ENCODE measurements at places on chromosomes 13 and 19.

- DNase-seq, result no peak
These were observed 449.8 kb downstream of the FGF9 start for GRCh38 chr13:22120646-22121045.

GRCh38 chr13:73894995-73895571 lies 239.1 kb downstream of the KLF12 start:
- DNase-seq, result no peak

DNA sequence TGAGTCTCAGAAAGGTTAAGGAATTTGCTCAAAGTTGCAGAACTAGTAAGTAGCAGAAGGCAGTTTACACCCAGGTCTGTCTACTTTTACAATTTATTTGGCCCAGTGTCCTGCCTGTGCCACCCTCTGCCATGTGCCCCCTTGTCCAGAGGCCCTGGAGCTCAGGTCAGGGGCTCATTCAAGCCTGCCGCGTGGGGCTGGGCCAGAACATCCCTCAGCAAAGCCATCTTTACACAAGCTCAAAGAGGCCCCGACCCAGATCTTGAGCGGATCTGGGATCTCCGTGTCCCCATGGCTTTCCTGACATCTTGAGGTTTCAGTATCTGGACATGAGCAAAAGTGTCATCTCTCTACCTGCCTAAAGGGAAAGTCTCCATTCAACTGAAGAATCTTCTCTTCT lies 76.4 kb upstream of the VSTM2B start:
- DNase-seq, result no peak

- no peak for DNase-seq
These were observed 20.0 kb downstream of the NOVA2 start for GRCh38 chr19:45953676-45954075.

DNA sequence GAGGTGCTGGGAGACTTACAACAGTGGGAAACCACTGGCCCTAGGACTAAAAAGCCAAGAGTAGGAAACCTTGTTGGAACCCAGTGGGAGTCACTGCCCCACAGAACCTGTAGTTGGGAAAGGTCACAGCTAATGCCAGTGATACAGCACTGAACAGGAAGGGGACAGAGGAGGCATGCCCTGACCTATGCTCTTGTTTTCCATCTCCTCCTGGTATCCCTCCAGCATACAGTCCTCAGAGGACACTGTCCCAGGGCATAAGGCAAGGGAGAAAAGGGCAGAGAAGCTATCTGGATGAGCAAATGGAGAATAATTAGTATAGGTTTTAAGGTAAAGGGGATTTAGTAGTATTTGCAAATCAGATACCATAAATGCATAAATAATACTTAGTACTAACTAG lies 11.2 kb upstream of the TBC1D4 start:
- DNase-seq, result no peak

- DNase-seq, result no peak
These were observed 126.1 kb downstream of the CRYL1 start for GRCh38 chr13:20399515-20399914.

DNA sequence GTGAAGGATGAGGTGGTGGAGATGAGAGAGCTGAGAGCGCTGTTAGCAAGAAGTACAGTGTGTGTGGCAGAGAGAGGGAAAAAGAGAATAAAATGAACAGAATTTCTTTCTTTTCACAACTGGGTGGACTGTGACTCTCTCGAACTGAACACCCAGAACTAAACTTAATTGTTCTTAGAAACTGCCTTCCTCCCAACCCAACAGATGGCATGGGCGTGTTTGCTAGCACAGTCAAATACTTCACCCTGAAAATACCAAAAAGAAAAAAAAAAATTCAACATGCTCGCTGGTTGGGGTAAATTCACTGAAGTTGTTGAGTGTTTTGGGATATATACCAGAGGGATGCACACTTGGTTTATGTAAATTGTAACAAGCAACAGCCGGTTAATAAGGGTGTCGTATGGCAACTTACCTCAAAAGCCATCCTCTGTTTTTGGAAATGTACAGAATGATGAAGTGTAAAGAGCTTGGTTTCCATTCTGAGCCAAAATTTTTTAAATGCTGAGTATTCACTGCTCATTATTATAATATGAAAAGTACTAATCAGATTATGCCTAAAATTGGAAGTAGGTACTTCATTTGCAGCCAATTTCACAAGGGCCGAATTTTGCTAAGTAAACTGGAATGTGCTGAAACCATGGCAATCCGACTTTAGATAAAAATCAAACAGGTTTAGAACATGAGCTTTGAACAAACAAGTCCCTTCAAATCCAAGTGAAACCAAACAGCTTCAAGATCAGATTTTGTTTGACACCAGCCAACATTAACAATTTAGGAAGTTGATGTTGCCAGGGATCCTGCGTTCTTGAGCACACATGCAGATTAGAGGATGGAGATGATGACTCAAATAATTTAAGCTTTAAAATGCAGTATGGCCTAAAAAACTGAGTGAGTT lies 115.8 kb downstream of the ZIC5 start:
- no peak for DNase-seq

- no peak for DNase-seq
These were observed 45.5 kb downstream of the LYL1 start for GRCh38 chr19:13057147-13057572.

GRCh38 chr19:33508941-33509614 lies 12.5 kb downstream of the PEPD start:
- DNase-seq, result no peak

GRCh38 chr19:4279530-4280422 lies 710 bp downstream of the SHD start:
- no peak for DNase-seq

GRCh38 chr13:112724788-112725345 lies 35.0 kb downstream of the ATP11A start:
- DNase-seq, result no peak

DNA sequence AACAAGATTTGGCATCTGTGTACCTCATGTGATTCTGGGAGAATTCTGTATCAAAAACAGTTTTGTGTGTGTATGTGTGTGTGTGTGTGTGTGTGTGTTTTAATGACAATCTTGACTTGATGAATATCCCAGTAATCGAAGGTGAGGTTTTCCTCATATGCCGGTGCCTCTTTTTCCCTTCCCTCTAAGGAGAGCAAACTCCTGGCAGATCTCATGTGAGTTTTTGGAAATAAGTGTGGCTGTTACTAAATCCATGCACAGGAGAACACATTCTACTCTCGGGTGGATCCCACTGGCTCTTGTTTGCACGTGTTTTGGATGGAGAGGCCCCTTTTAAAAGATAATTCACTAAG lies 29.0 kb upstream of the CEBPG start:
- no peak for DNase-seq

- no peak for DNase-seq
These were observed 7.9 kb downstream of the UPF1 start for GRCh38 chr19:18839465-18840287.

GRCh38 chr13:111315347-111315995 lies 5.0 kb upstream of the TEX29 start:
- no peak for DNase-seq

DNA sequence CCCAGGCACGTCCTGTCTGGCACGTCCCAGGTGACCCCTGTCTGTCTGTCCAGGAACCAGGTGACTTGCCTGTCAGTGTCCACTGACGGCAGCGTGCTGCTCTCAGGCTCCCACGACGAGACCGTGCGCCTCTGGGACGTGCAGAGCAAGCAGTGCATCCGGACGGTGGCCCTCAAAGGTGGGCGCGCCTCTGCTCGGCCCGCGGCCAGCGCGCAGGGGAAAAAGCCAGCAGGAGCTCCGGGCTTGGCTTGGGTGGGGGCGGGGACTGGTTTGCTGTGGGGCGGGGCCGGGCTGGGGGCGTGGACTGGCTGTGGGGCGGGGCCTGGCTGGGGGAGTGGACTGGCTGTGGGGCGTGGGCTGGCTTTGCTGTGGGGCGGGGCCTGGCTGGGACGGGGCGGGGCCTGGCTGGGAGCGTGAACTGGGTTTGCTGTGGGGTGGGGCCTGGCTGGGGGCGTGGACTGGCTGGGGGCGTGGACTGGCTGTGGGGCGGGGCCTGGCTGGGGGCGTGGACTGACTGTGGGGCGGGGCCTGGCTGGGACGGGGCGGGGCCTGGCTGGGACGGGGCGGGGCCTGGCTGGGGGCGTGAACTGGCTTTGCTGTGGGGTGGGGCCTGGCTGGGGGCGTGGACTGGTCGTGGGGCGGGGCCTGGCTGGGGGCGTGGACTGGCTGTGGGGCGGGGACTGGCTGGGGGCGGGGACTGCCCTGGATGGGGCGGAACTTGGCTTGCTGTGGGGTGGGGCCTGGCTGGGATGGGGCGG lies 7.2 kb downstream of the WDR18 start:
- no peak for DNase-seq

- DNase-seq, result no peak
These were observed 51.2 kb upstream of the EEF1AKMT1 start for GRCh38 chr13:20824762-20825476.

- no peak for DNase-seq
These were observed 38.2 kb downstream of the ALOX5AP start for GRCh38 chr13:30773561-30773960.

GRCh38 chr19:38644719-38645118 lies 2.7 kb upstream of the ACTN4 start:
- no peak for DNase-seq

DNA sequence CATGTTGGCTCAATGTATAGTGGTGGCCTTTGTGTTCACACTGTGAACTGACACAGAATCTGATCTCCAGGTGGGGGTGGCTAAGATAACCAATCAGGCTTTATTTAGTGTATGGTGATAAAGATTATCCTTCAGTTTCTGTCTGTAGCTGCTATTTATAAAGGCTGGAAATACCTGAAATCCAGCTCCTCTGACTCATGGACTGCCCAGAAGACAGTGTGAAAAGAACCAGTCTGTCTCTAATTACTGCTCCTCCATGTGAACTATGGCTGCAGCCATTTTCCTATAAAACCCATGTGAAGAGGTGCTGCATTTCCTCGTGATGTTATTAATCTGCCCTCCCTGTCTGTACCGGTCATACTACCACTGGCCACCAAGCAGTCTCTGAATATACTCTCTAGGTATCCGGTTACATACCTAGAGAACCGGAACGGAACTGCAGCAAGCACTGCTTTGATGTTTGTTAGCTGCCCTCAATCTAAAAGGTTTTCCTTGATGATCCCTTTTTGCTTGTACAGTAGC lies 238.0 kb downstream of the LHFPL6 start:
- no peak for DNase-seq

DNA sequence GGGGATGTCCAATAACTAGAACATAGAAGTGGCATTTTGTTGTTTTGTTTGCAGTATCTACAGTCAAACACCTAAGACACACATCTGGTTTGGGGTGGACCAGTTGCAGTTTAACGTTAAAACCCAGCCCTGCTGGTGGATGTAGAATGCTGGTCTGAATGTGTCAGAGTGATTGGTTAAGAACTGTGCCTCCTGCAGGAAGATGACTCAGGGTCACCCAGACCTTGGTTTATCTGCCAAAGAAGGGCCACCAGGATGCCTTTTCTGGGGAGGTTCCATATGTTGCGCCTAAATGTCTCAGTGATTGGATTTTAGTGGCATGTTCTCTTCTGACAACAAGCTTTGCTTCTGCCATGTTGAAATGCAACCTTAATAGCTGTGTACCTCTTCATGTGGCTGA lies 23.1 kb downstream of the ZNF536 start:
- DNase-seq, result no peak

DNA sequence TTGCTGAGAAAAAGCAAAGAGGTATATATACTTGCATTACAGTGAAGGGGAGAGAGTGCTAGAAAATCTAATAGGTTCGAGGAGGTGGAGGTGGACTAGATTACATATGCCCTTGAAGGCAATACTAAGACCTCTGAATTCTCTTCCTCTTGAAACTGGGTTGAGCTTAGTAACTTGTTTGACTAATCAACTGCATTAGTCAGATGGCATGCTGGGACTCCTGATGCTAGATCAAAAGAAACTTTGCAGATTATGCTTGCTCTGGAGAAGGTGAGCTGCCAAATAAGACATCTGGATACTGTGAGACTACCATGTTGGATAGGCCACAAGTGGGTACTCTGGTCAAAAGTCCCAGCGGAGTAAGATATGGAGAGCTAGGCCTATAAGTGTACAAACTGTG lies 331.3 kb downstream of the KLF5 start:
- DNase-seq, result no peak

- peak; percentile 70 for DNase-seq
These were observed 4.9 kb downstream of the FXYD3 start for GRCh38 chr19:35120492-35120891.

DNA sequence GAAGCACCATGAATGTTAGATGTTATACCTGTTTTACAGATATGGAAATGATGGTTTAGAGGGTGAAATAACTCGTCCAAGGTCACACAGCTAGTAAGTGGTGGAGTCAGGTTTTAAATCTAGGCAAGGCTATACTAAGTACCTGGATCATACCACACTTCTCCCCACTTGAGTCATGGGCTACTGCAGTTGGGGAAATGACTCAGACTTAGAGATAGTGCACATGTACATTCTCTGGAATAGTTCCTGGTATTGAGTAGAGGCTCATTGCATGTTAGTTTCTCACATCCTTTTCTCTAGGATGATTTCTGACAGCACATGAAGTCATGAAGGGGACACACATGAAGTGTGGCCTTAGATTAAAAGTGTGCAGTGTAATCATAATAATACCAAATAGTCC lies 76.2 kb upstream of the TNFSF11 start:
- DNase-seq, result no peak

DNA sequence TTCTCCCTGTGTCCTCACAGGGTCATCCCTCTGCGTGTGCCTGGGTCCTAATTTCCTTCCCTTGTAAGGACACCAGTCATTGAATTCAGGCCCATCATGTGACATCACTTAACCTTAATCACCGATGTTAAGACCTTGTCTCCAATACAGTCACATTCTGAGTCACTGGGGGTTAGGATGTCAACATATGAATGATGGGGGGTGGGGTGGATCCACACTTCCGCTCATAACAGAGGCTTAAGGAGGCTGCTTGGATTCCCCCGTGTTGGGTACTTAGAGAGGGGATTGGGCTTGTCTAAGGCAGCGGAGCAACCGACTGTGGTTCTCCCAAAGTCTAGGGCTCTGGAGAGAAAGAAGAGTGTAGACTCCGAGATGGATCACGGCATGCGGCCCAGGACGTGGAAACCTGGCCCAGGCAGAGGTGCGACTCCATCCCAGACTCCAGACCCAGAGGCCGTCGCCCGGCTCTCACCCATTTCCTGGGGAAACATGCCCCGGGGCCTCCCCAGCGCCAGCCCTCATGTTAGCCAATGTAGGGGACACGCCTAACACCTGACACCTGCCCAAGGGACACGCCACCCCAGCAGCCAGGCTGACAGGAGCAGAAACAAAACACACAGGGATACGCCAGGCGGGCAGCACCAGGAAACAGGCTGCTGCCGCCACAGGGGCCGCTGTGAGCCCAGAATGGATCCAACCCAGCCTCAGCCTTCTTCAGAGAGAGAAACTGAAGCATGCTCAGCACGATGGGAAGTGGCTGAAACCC lies 17.1 kb upstream of the IGLON5 start:
- DNase-seq, result no peak

DNA sequence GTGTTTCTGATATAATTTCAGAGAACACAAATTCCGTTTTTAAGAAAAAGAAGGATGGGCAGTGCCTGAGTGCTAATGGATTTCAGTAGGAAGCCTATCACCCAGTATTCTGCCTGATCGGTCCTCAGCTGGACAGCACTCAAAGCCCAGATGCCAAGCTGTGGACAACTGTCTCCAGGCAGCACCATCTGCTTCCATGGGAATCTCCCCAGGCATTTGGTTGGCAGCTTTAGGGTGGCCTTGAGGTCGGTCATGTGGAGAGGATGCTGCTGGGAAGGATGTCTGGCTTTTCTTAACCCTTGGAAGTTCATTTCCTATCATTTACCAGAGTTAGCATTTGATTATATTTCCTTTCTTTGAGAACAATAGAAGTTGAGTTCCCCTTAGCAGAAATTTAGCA lies 311.7 kb downstream of the TBC1D4 start:
- DNase-seq, result no peak
